Hepatocyte (in vitro differentiated cells): ENCODE measurements at places on chromosomes 4 and X. TPM values are rescaled to one million over a fixed set of nuclear protein-coding genes. Genes with fewer than 3 reads are reported as not detected.
A peak's percentile ranks its signal among the peaks of the same experiment; 100 is the strongest.

- no peaks in the 10 kb centered on the region for H3K36me3 ChIP-seq
- no peaks in the 10 kb centered on the region for H3K4me1 ChIP-seq
- no peak overlapping the region for H3K27ac ChIP-seq
- no peak for DNase-seq
- no peaks in the 10 kb centered on the region for H3K27me3 ChIP-seq
Observed at GRCh38 chr4:189809839-189810238, 130.8 kb upstream of the FRG1 start.

GRCh38 chr4:67083496-67083895 is 461.8 kb downstream of the CENPC start:
- DNase-seq, result no peak
- H3K4me3 ChIP-seq, result no peak overlapping the region
- no peaks in the 10 kb centered on the region for H3K27me3 ChIP-seq
- H3K4me1 ChIP-seq, result no peaks in the 10 kb centered on the region
- H3K36me3 ChIP-seq, result no peaks in the 10 kb centered on the region
- no peak overlapping the region for H3K27ac ChIP-seq

DNA sequence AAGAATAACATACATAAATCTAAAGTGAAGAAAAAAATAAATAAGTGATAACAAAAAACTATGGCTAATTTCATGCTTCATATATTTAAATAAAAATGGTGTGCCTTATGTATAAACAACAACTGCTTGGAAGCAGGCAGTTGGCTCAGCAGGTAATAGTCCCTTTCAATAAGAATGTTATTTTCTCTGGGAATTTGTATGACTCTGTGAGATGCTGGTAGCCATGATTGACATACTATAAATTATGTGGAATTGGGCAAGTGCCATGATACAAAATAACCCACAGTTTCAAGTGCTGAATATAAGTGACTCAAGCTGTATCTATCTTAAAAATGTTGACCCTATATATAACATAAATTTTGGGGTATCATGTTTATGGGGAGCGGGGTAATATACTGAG is 546.5 kb downstream of the SPOCK3 start:
- no peaks in the 10 kb centered on the region for H3K36me3 ChIP-seq
- no peaks in the 10 kb centered on the region for H3K4me1 ChIP-seq
- no peaks in the 10 kb centered on the region for H3K27me3 ChIP-seq
- H3K27ac ChIP-seq, result no peak overlapping the region

DNA sequence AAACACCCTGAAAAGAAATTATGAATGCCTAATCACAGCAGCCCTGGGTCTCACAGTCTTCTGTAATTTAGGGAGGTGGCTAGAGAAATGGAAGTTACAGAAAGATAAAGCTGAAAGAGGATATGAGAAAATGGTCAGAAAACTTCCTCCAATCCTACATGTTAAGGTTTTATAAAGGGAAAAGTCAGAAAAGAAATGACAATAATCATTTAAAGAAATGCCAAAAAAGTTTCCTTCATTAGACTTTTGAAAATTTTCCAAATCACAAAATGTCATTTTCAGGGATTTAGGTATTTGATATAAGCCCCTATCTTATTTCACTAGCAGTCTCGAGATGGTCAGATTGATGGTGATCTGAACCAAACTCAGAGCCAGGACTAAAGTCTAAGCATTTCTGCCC is 276.2 kb downstream of the CHIC1 start:
- H3K27me3 ChIP-seq, result no peaks in the 10 kb centered on the region
- no peak overlapping the region for H3K4me3 ChIP-seq
- H3K27ac ChIP-seq, result no peak overlapping the region
- no peaks in the 10 kb centered on the region for H3K4me1 ChIP-seq

- DNase-seq, result peak; percentile 76
- peaks cover 16% of the 10 kb centered on the region for H3K4me1 ChIP-seq
- H3K27ac ChIP-seq, result peak overlapping the region; percentile 79
Observed at GRCh38 chr4:152485726-152486276, 50.1 kb downstream of the FBXW7 start.

DNA sequence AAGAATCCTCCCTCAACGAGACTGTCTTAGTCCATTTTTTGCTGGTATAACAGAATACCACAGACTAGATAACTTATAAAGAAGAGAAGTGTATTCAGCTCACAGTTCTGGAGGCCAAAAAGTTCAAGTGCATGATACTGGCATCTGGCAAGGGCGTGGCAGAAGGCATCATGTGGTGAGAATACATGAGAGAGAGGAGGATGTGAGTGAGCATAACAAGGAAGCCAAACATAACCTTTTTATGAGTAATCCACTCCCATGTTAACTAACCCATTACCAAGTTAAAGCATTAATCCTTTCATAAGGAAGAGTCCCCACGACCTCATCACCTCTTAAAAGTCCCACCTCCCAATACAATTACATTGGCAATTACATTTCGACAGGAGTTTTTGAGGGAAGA is 504.6 kb downstream of the IQCM start:
- H3K27ac ChIP-seq, result no peak overlapping the region
- H3K27me3 ChIP-seq, result no peaks in the 10 kb centered on the region
- H3K36me3 ChIP-seq, result no peaks in the 10 kb centered on the region

- DNase-seq, result no peak
- H3K27me3 ChIP-seq, result no peaks in the 10 kb centered on the region
- H3K36me3 ChIP-seq, result no peaks in the 10 kb centered on the region
- no peaks in the 10 kb centered on the region for H3K4me1 ChIP-seq
Observed at GRCh38 chrX:3728454-3728853, 15.0 kb upstream of the PRKX start.

The SHOX gene
- total RNA-seq, result 0.08 and 0.10 TPM in 2 replicates

DNA sequence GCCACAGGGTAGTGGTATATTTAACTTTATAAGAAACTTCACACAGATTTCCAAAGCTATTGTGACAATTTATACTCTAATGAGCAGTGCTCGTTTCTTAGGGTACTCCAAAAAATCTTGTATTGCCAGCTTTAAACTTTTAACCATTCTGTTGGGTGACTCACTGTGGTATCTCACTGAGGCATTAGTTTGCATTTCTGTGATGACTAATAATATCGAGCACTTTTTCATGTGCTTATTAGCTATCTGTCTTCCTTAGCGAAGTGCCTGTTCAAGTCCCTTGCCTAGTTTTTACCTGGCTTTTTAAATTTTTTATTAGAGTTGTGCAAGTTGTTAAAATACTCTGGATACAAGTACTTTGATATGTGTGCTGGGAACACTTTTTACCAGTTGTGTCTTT is 5.5 kb downstream of the PNMA3 start:
- H3K27me3 ChIP-seq, result no peaks in the 10 kb centered on the region
- peaks cover 2% of the 10 kb centered on the region for H3K4me1 ChIP-seq
- no peak overlapping the region for H3K27ac ChIP-seq
- no peak overlapping the region for H3K4me3 ChIP-seq
- no peak for DNase-seq

DNA sequence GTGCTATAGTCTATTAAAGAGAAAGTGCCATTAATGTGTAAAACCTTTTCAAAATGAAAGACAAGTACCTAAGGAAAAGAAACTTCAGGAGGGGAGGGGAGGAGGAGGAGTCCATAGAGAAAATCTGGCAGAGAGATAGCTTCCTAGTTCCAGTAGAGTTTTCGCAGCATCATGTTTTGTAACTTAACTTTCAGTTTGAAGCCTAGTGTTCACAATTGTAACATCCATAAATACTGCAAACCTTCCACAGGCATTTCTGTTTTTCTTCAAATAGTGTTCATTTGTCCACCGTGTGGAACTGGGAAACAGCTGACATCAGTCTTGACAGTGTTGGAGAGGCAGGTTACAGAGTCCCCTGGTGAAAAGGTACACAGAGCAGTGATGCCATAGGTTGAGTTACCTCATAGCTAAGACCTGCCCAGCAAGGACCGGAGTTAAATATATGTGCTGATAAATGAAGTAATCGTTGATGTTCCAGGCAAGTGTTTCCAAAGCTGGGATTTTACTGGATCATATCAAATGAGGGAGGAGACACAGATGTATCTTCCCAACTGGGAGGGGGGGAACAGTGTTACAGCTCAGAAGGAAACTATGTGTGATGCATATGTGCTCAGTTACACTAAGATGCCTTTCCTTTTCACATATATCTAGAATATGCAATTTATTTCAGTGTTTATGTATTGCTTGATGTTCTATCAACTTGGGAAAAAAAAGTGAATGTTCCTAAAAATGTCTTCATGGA is 369.5 kb upstream of the FAM241A start:
- no peak overlapping the region for H3K4me3 ChIP-seq
- no peaks in the 10 kb centered on the region for H3K27me3 ChIP-seq
- peak; percentile 28 for DNase-seq
- peaks cover 9% of the 10 kb centered on the region for H3K4me1 ChIP-seq
- H3K36me3 ChIP-seq, result no peaks in the 10 kb centered on the region

The CXXC4 gene
- total RNA-seq, result 9.2 and 14.9 TPM in 2 replicates

GRCh38 chr4:181264893-181265292 is 978.3 kb upstream of the TENM3 start:
- no peaks in the 10 kb centered on the region for H3K36me3 ChIP-seq
- H3K4me3 ChIP-seq, result no peak overlapping the region
- H3K27ac ChIP-seq, result no peak overlapping the region
- H3K27me3 ChIP-seq, result no peaks in the 10 kb centered on the region

GRCh38 chr4:110442309-110442708 is 33.6 kb upstream of the ENPEP start:
- H3K4me3 ChIP-seq, result no peak overlapping the region
- no peak for DNase-seq
- no peaks in the 10 kb centered on the region for H3K36me3 ChIP-seq
- H3K27ac ChIP-seq, result no peak overlapping the region

GRCh38 chrX:19625612-19626011 is 110.3 kb upstream of the MAP3K15 start:
- H3K4me1 ChIP-seq, result no peaks in the 10 kb centered on the region
- no peak overlapping the region for H3K27ac ChIP-seq
- H3K27me3 ChIP-seq, result no peaks in the 10 kb centered on the region
- H3K36me3 ChIP-seq, result no peaks in the 10 kb centered on the region
- H3K4me3 ChIP-seq, result no peak overlapping the region

GRCh38 chr4:158993891-158994290 is 109.0 kb upstream of the RAPGEF2 start:
- H3K36me3 ChIP-seq, result no peaks in the 10 kb centered on the region
- H3K4me1 ChIP-seq, result no peaks in the 10 kb centered on the region
- H3K27me3 ChIP-seq, result no peaks in the 10 kb centered on the region
- DNase-seq, result no peak

DNA sequence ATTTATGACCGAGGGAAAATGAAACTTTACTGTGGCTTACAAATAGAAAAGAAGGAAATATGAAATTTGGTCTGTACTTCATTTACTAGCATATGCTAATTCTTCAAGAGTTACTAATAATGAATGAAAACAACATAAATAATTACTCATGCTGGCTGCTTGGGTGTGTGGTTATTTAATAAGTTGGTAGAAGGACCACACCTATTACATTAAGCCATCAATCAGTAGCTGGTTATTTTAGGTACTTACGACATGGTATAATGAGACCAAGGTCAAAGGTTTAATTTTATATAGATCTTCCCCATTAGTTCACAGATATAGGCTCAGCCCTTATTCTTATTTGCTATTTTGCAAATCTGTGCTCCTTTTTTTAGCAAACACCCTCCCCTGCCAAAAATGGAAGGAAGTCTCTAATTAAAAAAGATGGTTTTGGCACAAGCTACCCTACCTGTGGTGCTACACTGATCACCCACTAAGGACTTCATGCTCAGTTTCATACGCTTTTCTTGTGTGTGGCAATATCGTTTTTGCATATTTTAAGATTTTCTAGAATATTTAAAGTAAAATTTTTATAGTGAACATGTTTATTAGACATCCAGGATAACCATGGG is 14.1 kb downstream of the TMPRSS11D start:
- H3K27me3 ChIP-seq, result no peaks in the 10 kb centered on the region
- H3K4me1 ChIP-seq, result no peaks in the 10 kb centered on the region
- H3K27ac ChIP-seq, result no peak overlapping the region

The FGA gene
- 1,189 and 1,239 TPM in 2 replicates for total RNA-seq

The PPID gene
- 41.2 and 48.2 TPM in 2 replicates for total RNA-seq

The GLOD5 gene
- total RNA-seq, result 2.4 TPM in 1 of 2 replicates, not detected in the other

DNA sequence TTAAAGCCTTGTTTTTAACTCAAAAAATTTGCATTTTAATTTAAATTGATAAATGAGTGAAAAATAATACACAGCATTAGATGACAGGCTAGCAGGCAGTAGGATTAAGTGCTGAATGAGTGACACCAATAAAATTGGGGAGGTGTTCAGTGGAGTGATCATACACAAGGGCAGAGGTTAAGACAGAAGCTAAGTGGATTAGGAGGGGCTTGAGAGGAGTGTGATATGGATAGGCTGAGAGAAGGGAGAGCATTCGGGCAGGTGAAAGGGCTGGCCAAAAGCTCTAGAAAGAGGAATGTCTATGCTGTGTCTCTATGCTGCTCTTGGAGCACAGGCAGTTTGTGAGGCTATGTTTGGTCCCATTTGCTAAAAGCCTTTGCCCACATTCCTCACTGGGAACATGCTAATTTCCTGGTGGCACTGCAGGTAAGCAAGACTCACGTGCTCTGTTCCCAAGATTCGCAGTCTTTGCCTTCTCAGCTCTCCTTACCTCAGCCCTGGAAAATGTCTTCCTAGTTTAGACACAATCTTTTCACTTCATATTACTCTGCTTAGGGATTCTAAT is 52.8 kb upstream of the CCSER1 start:
- no peaks in the 10 kb centered on the region for H3K36me3 ChIP-seq
- no peak for DNase-seq
- no peak overlapping the region for H3K27ac ChIP-seq

DNA sequence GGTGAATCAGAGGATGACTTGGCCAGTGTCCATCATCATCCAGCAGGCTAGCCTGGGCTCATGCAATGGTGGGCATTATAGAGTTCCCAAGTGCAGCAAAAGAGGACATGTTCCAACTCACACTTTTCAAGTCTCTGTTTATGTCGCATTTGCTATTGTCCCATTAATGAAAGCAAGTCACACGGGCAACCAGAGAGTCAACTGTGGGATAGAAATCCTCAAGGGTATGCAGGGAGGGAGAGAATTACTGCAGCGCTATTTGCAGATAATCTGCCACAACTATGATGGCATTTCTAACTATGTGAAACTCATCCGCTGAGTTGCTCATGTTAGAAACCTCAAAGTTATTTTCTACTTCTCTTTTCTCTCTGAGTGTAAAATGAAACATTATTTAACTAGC is 78.5 kb upstream of the TAB3 start:
- H3K4me3 ChIP-seq, result no peak overlapping the region
- no peak for DNase-seq

The DIPK2B gene
- 0.37 and 0.44 TPM in 2 replicates for total RNA-seq

- H3K27ac ChIP-seq, result peak within 1 kb of the TSS; percentile 78
- H3K4me3 ChIP-seq, result peak within 1 kb of the TSS; percentile 87
- no peaks in the 10 kb centered on the region for H3K27me3 ChIP-seq
- H3K36me3 ChIP-seq, result no peaks in the 10 kb centered on the region
- DNase-seq, result peak; percentile 64
- H3K4me1 ChIP-seq, result peaks cover 4% of the 10 kb centered on the region
Observed at GRCh38 chrX:118116713-118117550, at the start of gene KLHL13. TSS of gene KLHL13 (minus strand) at chrX:118116810. CDS start at chrX:118028473, 88,337 bp downstream.

DNA sequence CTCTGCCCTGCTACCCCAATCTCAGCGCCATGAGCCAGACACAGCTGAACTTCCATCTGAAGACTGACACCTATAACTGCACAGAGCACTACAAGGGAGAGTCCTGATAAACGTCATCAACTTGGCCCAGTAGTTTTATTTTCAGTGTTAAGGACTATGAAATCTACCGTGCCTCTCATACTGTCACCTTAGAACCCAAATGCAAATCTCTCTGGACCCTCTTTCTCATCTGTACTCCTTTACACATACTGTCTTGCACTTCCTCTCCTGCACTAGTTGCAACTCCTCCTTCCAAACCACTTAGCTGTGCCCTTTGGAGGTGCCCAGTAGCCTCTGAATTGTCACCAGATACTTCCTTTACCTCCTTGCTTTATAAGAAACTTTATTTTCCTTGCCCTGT is 420.2 kb upstream of the CNKSR2 start:
- H3K27me3 ChIP-seq, result no peaks in the 10 kb centered on the region
- H3K27ac ChIP-seq, result no peak overlapping the region
- H3K36me3 ChIP-seq, result no peaks in the 10 kb centered on the region
- H3K4me1 ChIP-seq, result no peaks in the 10 kb centered on the region
- no peak overlapping the region for H3K4me3 ChIP-seq

GRCh38 chrX:44173219-44173618 is 170.3 kb downstream of the EFHC2 start:
- no peaks in the 10 kb centered on the region for H3K36me3 ChIP-seq
- H3K4me3 ChIP-seq, result no peak overlapping the region
- no peaks in the 10 kb centered on the region for H3K4me1 ChIP-seq

The GSPT2 gene
- 14.3 and 16.1 TPM in 2 replicates for total RNA-seq
